ENCODE measurements at places on chromosomes 5 and 9.

- no peaks in the 10 kb centered on the region for H3K36me3 ChIP-seq
- H3K4me1 ChIP-seq: no peaks in the 10 kb centered on the region
- no peak for DNase-seq
- no peak overlapping the region for H3K27ac ChIP-seq
These were observed 181.7 kb downstream of the ADGRV1 start for GRCh38 chr5:90740244-90740799.

DNA sequence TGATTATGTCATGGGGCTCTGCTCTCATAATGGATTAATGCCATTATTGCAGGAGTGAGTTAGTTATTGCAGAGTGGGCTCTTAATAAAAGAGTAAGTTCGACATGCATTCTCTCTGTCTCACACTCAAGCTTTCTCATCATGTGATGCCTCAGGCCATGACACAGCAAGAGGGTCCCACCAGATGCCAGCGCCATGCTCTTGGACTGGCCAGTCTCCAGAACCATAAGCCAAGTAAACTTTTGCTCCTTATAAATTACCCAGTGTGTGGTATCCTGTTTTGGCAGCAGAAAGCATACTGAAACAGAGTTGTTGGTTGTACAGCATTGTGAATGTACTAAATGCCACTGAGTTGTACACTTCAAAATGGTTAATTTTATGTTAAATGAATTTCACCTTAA is 138.1 kb downstream of the MYO10 start:
- no peaks in the 10 kb centered on the region for H3K36me3 ChIP-seq
- H3K4me3 ChIP-seq: no peak overlapping the region
- no peaks in the 10 kb centered on the region for H3K27me3 ChIP-seq

- no peaks in the 10 kb centered on the region for H3K27me3 ChIP-seq
- H3K4me1 ChIP-seq: no peaks in the 10 kb centered on the region
- H3K4me3 ChIP-seq: no peak overlapping the region
These were observed 58.0 kb downstream of the CDKN2A start for GRCh38 chr9:21936161-21936560.

GRCh38 chr5:124870070-124870469 is 123.6 kb upstream of the ZNF608 start:
- peaks cover 2% of the 10 kb centered on the region for H3K4me1 ChIP-seq
- no peak overlapping the region for H3K4me3 ChIP-seq
- no peak overlapping the region for H3K27ac ChIP-seq
- no peaks in the 10 kb centered on the region for H3K27me3 ChIP-seq

All from naive thymus-derived CD8-positive, alpha-beta T cell (primary cell).